ENCODE measurements at places on chromosomes 6 and 20.

GRCh38 chr20:13099676-13100075, 90.9 kb downstream of the SPTLC3 start:
- DNase-seq, result no peak

GRCh38 chr6:125279961-125280360, 21.8 kb downstream of the HDDC2 start:
- no peak for DNase-seq

- DNase-seq, result no peak
Measured at GRCh38 chr6:93243231-93243778, 176.1 kb downstream of the EPHA7 start.

GRCh38 chr20:44869471-44869870, 16.0 kb upstream of the YWHAB start:
- no peak for DNase-seq

- no peak for DNase-seq
Measured at GRCh38 chr6:36989264-36989663, 3.3 kb upstream of the MTCH1 start.

DNA sequence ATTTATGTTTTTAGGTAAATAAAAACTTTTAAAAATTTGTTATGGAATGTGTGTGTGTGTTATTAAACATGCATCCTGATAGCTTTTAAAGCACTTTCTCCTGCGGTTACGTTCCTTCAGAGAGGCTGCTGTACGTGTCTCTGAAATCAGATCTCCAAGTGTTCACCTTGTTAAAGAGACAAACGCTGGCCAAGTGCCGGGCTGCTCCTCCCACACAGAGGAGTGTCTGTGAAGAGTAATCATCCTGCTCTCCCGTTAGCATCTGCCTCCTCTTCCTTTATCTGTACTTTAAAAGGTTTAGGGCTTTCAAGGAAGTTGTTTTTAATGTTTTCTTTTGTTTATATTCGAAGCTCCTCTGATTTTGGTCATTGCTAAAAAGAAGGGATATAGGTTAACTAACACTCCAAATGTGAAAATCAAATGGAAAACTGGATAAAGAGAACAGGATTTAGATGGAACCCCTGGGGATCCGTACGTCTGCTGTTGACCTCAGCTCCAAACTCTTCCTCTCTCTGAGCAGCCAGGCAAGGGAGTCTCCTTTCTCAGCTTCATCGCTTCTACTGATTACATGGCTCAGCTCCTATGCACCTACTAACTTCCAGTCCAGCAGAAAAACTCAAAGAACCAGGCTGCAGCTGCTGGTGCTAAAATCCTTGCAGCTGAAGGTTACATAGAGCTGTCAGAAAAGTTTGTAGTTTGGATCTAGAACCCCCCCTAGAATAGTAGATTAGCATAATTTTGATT, 20.0 kb downstream of the IRF4 start:
- DNase-seq, result no peak

DNA sequence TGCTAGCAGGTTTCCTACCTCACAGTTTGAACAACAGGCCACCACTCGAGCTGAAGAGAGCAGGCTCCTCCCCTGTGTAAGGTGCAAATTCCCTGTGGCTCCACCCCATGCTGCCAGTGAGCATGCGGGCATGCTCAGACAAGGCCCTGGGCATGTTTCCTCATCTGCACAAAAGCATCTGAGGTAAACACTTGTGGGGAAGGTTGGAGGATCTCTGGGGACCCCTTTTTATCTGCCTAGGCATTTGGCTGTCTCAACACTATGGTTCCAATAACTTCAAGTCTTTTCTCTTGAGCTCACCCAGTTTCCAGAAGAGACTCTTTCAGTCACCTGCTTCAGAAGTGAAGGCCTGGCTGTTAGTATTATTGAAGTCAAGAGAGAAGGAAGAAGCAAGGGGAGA, 9.4 kb downstream of the C6orf58 start:
- no peak for DNase-seq

- DNase-seq, result peak; percentile 54
Measured at GRCh38 chr20:62186887-62187866, 4.3 kb downstream of the MTG2 start.

DNA sequence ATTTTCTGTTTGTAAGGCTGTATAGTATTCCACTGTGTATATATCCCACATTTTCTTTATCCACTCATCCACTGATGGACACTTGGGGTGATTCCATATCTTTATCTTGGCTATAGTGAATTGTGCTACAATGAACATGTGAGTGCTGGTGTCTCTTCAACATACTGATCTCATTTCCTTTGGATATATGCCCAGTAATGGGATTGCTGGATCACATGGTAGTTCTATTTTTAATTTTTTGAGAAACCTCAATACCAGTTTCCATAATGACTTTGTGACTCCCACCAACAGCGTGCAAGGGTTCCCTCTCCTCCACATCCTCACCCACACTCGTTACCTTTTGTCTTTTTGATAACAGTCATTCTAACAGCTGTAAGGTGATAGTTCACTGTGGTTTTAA, 166.0 kb downstream of the ARHGAP18 start:
- DNase-seq, result peak; percentile 38

- DNase-seq, result no peak
Measured at GRCh38 chr20:388034-388994, 7.8 kb downstream of the TRIB3 start.

DNA sequence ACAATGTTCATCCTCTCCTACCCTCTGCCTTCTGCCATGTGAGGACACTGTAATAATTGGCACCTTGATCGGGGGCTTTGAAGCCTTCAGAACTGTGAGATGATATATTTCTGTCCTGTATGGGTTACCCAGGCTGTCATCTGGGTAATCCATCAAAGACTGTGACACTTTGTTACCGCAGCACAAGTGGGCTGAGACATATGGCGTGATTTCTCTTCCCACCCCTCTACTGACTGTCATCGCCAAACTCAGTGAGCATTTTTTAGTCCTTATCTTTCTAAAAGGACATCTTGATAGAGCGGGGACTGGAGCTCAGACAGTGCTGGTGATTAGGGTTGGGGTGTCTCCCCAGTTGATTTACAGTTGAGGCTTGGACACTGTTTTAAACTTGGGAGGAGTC, 10.4 kb upstream of the PLG start:
- DNase-seq, result no peak

DNA sequence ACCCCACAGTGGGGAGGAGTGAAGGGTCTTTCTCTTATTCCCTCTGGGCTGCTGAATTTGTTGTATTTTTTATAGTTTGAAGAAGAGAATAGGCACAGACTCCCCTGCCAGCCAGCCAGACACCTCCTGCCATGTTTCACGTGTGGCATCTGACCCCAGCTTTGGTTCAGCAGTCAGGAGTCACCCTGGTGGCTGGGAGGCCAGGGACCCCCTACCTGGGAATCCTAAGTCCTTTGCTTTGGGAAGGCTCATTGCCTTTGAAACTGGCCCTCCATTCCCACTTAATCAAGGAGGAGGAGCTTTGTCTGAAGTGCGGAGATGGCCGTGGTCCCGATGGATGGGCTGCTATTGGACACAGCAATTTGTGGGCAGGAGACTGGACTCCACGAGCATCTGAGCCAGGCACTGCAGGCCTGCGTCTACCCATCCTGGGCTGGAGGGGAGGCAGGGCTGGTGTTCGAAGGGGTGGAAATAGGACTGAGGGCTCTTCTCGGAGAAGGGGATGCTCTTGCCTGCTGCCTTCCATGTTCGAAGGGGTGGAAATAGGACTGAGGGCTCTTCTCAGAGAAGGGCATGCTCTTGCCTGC, 196.1 kb downstream of the DLL1 start:
- DNase-seq, result no peak

DNA sequence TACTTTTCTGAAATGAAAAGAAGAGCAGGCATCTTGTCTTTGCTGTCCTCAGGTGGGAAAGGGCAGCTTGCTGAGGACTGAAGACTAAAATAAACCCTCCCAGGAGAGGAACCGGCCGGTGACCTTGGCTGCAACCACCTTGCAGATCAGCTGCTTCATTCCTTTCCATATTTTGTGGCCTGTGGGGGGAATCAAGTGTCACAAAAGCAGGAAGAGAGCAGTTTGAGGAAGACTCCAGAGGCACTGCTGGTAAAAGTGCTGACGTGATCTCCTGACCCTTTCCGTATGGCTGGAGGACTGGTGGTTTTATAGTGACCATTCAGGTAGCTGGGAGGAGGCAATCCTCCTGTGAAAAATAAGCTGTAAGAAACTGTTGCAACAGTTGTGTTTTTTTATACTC, 157.0 kb downstream of the PLCB4 start:
- DNase-seq, result no peak

DNA sequence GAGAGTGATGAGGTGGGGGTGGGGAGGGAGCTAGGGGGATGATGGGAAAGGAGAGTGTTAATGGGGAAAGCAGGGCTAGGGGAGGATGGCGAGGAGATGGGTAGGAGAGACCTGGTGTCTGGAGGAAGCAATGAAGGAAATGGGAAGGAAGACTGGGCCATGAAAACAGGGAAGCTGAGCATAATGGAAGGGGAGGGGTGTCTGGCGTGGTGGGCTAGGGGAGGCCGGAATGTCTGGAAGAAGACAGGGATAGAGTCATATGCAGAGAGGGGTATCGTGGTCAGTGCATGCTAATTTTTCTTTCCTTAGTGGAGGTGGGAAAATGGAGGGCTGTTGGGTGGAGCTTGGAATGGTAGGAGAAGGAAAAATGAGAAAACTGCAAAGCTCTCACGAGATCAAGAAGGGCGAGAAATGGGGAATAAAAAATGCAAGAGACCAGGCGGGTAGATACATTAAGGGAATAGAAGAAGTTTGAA, 423 bp downstream of the KLHDC3 start:
- peak; percentile 66 for DNase-seq

DNA sequence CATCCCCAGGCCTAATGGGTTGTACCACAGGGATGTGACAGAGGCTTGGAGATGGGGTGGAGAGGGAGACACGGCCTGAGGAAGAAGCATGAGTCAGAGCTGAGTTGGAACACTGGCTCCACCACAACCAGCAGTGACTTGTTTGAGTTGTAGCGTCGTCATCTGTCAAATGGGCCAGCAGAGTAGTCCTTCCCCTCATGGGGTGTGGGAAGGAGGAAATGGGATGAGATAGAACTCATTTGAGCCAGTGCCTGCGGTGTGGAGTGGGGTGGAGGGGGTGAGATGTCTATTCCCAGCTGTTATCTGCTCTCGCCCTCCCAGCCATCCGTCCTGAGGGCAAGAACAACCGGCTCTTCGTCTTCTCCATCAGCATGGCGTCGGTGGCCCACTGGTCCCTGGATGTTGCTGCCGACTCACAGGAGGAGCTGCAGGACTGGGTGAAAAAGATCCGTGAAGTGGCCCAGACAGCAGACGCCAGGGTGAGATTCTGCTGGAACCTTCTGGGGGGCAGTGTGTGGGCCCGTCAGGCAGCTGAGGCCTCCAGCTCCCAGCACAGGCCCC, 32.5 kb downstream of the PLCG1 start:
- DNase-seq, result peak; percentile 76

DNA sequence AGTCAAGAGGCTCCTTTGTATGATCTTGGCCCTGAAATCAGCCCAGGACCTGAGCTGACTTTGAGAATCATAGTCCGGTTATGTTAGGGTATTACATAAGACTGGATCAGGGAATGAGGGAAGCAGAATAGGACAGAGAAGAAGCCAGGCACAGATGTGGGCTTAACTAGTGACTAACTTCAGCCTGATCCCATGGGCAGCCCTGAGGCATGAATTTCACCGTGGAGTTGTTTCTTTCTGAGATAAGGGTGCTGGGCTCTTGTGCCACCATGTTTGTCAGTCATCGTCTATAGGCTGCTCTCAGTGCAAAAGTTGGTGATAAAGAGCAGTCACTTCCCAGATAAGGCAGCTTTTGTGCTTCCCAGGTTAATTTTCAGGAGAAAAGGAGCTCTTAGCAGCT, 544.7 kb upstream of the SPTLC3 start:
- no peak for DNase-seq

DNA sequence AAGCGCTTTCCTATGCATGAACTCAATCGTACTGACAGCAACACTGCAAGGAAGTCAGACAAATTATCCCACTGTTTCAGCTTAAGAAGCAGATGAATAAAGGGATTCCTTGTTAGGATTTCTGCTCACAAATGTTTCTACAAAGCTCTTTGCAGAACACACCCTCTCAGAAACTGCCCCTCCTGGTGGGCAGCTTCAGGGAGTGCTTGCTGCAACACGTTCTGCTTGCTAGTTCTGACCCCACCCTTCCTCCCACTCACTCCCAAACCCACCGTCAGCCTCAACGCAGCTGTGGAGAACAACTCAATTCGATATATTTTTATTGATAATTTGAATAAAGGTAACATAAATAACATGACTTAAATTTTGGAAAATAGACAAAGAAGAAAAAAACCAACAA, 250.8 kb upstream of the PRDM1 start:
- DNase-seq, result peak; percentile 40

DNA sequence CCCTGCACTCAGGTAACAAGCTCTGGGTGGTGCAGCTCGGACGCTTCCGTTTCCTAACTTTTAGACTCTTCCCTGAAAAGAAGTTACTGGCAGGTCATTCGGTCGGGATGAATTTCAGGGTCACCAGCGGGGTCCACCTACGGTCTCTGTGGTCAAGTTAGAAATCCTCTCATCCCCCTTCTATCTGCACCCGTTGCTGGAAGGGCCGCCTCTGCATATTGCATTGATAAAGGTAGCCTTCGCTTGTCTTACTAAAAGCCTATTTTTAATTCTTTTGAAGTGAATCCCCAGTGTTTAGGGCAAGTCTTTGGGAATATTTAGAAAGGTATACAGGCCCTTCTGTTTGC, 47.3 kb downstream of the LRRN4 start:
- no peak for DNase-seq

GRCh38 chr6:73728548-73729205, 32.7 kb downstream of the CD109 start:
- no peak for DNase-seq

DNA sequence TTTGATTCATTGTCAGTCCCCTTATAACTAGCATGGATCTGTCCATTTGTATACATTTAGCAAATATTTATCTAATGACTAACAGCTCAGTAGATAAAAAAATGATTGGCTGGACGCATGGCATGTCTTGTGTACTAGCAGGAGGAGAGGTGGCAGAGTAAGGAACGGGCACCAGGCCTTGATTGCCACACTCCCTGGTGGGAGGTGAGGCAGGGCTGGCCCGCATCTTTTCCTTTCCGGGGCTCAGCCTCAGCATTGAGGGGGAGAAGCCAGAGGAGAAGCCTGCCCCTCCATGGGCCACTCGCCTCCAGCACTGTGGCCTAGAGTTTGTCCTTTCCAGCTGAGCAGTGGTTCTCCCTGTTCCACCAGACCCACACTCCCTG, 84.9 kb upstream of the TMEM181 start:
- peak; percentile 76 for DNase-seq

GRCh38 chr20:48912065-48912464, 9.4 kb upstream of the ARFGEF2 start:
- no peak for DNase-seq

- DNase-seq, result peak; percentile 87
Measured at GRCh38 chr6:149895048-149895590, 2.8 kb downstream of the RAET1E start.
